ENCODE measurements at places on chromosomes 1 and 21. TPM values are rescaled to one million over a fixed set of nuclear protein-coding genes. Genes with fewer than 3 reads are reported as not detected.

FGR gene
- total RNA-seq = 1.8 TPM

DNA sequence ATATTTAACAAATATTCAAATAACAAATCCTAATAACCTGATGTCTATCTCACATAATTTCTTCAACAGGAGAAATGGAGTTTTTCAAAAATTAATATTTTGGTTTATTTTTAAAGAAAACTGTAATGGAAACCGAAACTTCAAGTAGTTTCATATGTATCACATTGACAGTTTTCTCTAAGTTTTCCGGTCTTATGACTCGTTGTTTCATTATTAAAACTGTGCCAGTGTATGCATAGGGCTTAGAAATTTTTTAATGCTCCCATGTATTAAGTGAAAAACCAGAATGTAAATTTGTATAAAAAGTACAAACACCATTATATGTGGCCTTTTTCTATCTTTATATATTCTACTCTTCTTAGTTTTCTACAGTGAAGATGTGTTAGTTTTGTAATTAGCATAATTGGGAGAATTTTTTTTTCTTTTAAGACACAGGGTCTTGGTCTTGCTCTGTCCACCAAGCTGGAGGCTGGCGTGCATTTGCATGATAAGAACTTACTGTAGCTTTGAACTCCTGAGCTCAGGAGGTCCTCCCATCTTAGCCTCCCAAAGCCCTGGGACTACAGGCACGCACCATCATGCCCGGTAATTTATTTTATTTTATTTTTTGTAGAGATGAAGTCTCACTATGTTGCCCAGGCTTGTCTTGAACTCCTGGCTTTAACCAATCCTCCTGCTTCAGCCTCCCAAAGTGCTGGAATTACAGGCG is 43.9 kb upstream of the SAMSN1 start:
- no peak for DNase-seq
- peak overlapping the region; percentile 42 for H3K4me3 ChIP-seq
- peaks cover 31% of the 10 kb centered on the region for H3K36me3 ChIP-seq

NOS1AP gene
- total RNA-seq = not detected

PRR9 gene
- total RNA-seq = not detected

EXTL1 gene
- total RNA-seq = not detected

DNA sequence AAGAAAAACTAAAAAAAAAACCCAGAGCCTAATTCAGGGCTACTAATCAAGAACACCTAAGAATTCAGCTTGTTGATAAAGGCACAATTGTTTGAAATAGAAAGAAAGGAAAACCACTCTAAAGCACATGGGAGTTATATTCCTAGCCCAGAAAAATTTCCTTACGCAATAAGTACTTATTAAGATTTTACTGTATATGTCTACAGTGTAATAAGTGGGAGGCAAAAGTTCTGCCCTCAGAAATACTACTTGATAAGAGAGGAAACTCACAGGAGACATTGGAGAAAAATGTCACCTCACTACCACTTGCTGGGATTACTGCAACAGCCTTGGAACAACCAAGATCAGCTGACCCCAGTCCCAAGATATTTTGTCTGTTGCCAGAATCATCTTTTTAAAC is 66.1 kb downstream of the IARS2 start:
- no peak overlapping the region for H3K27ac ChIP-seq
- no peak overlapping the region for H3K4me3 ChIP-seq
- DNase-seq = no peak
- peaks cover 43% of the 10 kb centered on the region for H3K36me3 ChIP-seq
- peaks cover 23% of the 10 kb centered on the region for H3K4me1 ChIP-seq

DNA sequence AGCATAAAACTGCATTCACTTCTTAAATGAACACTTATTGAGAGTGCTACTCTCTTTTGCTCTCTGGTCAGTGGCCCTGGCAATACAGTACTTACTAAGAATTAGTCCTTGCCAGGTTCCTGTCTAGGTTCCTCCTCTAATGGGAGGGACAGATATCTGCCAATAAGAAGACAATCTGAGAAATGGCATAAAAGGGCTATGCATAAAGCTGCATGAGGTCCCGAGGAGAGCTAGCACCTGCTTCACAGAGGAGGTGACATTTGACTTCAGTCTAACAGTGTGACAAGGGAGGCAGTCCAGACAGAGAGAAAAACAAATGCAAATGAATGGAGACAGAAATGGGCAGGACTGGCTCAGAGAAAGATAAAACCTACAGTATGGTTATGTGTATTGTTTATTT is 357.1 kb upstream of the SGIP1 start:
- H3K36me3 ChIP-seq = peaks cover 3% of the 10 kb centered on the region
- no peak overlapping the region for H3K27ac ChIP-seq
- H3K4me1 ChIP-seq = peaks cover 5% of the 10 kb centered on the region
- H3K4me3 ChIP-seq = no peak overlapping the region
- peaks cover 13% of the 10 kb centered on the region for H3K27me3 ChIP-seq
- no peak for DNase-seq

GRCh38 chr1:18322368-18323032 is 158.2 kb upstream of the KLHDC7A start:
- no peak overlapping the region for H3K27ac ChIP-seq
- no peaks in the 10 kb centered on the region for H3K4me1 ChIP-seq
- H3K27me3 ChIP-seq = no peaks in the 10 kb centered on the region

DNA sequence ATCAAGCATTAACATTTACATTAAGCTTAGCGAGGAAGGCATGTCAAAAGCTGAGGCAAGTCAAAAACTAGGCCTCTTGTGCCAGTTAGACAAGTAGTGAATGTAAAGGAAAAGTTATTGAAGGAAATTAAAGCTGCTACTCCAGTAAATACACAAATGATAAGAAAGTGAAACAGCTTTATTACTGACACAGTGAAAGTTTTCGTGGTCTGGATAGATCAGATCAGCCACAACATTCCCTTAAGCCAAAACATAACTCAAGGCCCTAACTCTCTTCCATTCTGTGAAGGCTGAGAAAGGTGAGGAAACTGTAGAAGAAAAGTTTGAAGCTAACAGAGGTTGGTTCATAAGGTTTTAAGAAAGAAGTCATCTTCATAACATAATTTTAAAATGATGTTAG is 131.9 kb downstream of the VAV3 start:
- H3K36me3 ChIP-seq = peaks cover 16% of the 10 kb centered on the region
- H3K27me3 ChIP-seq = no peaks in the 10 kb centered on the region
- H3K27ac ChIP-seq = no peak overlapping the region
- H3K4me1 ChIP-seq = peaks cover 20% of the 10 kb centered on the region
- no peak overlapping the region for H3K4me3 ChIP-seq
- no peak for DNase-seq

DNA sequence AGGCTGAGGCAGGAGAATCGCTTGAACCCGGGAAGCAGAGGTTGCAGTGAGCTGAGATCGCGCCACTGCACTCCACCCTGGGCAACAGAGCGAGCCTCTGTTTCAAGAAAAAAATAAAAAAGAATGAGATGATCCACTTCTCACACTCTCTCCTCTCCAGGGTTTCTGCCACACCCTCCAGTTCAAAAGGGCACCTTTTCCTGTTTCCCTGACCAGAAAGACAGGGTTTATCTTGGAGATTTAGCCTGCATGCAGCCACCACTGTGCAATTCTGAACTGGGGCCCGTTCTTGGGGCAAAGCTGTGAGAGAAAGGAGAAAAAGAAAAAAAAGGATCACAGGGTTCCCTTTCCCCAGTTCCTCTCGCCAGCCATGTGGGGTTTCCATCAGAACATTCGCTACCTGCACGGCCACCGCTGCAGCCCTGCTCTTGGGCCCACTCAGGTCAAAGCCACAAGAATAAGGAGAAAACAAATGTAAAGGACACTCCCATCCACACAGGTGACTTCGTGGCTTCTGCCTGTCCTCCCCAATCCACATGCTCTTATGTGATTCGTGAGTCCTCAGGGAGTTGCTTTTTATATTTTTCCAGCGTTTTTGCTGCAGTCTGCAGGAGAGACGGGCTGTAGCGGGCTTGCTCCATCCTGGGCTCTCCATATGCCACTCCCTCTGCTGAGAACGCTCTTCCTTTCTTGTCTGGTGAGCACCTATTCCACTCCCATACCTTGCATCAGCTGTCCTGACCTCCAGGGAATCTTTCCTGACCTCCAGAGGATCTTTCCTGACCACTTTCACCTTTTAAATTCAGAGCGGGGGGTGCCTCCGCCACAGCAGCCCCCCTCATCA is 26.4 kb downstream of the GNG4 start:
- H3K27me3 ChIP-seq = peaks cover 38% of the 10 kb centered on the region
- H3K4me3 ChIP-seq = no peak overlapping the region
- H3K36me3 ChIP-seq = no peaks in the 10 kb centered on the region
- H3K27ac ChIP-seq = no peak overlapping the region
- H3K4me1 ChIP-seq = peaks cover 13% of the 10 kb centered on the region
- no peak for DNase-seq

BNIPL gene
- 2.0 TPM for total RNA-seq

- peaks cover 69% of the 10 kb centered on the region for H3K4me1 ChIP-seq
- DNase-seq = no peak
- H3K36me3 ChIP-seq = peaks cover 52% of the 10 kb centered on the region
- H3K27me3 ChIP-seq = no peaks in the 10 kb centered on the region
- H3K27ac ChIP-seq = peak overlapping the region; percentile 52
These were observed 3.3 kb downstream of the ENSA start for GRCh38 chr1:150626150-150626549.

LCE6A gene
- total RNA-seq = not detected

GRCh38 chr1:7508052-7508933 is 262.8 kb upstream of the VAMP3 start:
- H3K27me3 ChIP-seq = no peaks in the 10 kb centered on the region
- DNase-seq = no peak
- no peak overlapping the region for H3K4me3 ChIP-seq
- H3K4me1 ChIP-seq = no peaks in the 10 kb centered on the region

DNA sequence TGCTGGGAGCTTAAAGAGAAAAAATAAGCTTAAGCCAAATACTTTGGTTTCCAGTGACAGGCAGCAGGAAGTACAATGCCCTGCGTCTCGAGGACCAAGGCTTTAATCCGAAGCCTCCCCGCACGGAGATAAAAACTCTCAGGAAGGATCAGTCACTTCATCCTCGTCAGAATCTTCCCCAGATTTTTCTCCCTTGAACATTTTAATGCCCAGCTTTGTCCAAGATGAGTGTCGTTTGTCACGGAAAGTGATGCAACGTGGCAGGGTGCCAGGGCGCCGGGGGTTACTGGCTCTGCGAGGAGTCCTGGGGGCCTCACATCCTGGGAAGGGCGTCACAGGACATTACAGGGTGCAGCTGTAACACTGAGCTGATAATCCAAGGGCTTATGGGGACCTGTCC is 25.2 kb upstream of the PCBP3 start:
- DNase-seq = no peak
- peaks cover 18% of the 10 kb centered on the region for H3K4me1 ChIP-seq
- no peak overlapping the region for H3K4me3 ChIP-seq
- H3K27ac ChIP-seq = no peak overlapping the region
- H3K27me3 ChIP-seq = peaks cover 23% of the 10 kb centered on the region

DNA sequence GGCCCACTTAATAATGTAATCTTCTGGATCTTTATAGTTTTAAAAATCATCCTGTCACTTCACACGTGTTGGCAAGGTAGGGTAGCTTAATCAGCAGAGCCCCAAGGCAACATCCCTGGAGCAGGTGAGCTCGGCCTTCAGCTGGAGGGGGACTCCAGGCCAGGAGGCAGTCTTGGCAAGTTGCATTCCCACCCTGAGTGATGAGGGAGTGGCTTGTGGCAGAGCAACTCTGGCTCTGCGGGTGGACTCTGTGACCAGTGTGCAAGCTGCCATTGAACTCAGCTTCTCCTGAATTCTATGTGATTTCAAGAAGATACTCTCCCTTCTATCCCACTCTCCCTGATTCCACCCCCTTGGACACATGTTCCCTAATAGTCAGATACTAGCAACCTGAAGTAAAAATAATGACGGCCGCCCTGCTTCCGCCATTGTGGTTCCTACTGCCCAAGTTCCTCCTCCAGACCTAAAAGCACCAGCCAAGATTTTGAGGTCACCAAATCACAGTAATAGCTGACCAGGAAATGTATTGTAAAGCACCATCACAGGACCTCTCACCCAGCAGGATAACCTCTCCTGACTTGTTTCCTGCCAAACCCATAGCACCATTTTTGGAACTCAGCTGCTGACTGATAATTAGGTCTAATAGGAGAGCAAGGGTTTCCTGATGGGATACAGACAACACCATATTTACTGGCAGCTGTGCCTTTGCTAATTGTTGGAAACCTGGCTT is 11.5 kb upstream of the LYST start:
- H3K4me1 ChIP-seq = peaks cover 86% of the 10 kb centered on the region
- H3K27me3 ChIP-seq = no peaks in the 10 kb centered on the region
- H3K36me3 ChIP-seq = no peaks in the 10 kb centered on the region
- H3K27ac ChIP-seq = peak overlapping the region; percentile 91
- DNase-seq = no peak
- H3K4me3 ChIP-seq = no peak overlapping the region

- H3K36me3 ChIP-seq = peaks cover 47% of the 10 kb centered on the region
- H3K4me1 ChIP-seq = no peaks in the 10 kb centered on the region
- H3K27me3 ChIP-seq = no peaks in the 10 kb centered on the region
- H3K27ac ChIP-seq = no peak overlapping the region
- DNase-seq = peak; percentile 63
These were observed 96.4 kb downstream of the UBR4 start for GRCh38 chr1:19113697-19114092.

DNA sequence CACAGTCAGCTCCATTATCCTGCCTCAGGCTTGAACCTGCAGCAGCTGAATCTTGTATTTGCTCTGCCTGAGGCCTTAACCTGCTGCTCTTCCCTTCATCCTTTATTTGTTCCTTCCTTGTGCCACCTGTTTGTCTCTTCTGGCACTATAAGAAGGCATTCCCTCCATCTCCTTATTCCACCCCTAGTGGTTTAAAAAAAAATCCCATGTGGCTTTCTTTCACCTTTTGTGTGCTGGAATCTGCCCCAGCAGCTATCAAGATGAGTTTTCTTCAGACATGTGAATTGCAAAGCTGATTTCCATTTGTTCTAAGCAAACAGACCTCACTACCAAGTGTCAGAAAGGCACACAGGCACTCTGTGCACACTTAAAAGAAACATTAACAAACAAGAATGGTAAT is 294.6 kb downstream of the TTLL7 start:
- no peak overlapping the region for H3K27ac ChIP-seq
- no peak overlapping the region for H3K4me3 ChIP-seq
- no peak for DNase-seq
- no peaks in the 10 kb centered on the region for H3K4me1 ChIP-seq

RORC gene
- 1.3 TPM for total RNA-seq

DNA sequence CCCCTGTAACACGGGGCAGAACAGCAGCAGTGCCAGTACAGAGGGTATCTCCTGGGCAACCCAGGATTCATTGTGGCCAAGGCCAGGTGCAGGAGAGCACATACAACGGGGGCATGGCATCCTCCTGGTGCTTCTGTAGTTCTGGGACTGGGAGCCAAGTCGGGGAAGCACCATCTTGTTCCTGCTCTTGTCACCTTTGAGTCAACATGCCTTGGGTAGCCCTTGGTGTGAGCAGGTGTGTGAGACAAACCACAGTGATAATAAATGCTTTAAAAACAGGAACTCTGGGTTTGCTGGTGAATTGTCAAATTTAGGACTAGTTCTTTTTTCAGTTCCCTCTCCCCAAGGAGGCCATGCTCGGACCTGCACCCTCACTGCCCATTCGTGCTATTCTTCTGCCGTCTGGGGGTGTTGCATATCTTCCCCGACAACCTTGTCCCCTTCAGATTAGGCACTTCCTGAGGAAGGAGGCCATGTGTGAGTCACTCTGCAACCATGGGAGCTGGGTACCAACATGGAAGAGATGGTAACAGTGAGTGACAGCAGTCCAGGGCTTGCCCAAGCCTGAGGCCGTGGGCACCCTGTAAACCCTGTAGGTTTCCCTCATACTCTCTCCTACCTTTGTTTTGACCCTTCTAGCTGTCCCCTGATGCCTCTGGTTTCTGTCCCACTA is 150.2 kb downstream of the GRIK3 start:
- no peaks in the 10 kb centered on the region for H3K4me1 ChIP-seq
- no peaks in the 10 kb centered on the region for H3K36me3 ChIP-seq
- no peak overlapping the region for H3K4me3 ChIP-seq

All from activated CD8-positive, alpha-beta memory T cell treated with anti-CD3 and anti-CD28 coated beads, Interleukin-2, amount 10 ng/mL, durations not matched to agents 7 days and 5 days (primary cell).